ENCODE measurements at places on chromosomes 3 and 15.
A peak's percentile ranks its signal among the peaks of the same experiment; 100 is the strongest.

GRCh38 chr3:69385723-69386555 is at the start of gene FRMD4B:
FRMD4B (minus strand) TSS chr3:69386088; CDS start chr3:69385989, 99 bp downstream.
- DNase-seq, result peak; percentile 36

GRCh38 chr3:139120086-139121056 is 75.7 kb upstream of the PRR23C start:
- peak; percentile 17 for DNase-seq

GRCh38 chr15:41975669-41976068 is 3.3 kb upstream of the EHD4 start:
- no peak for DNase-seq

DNA sequence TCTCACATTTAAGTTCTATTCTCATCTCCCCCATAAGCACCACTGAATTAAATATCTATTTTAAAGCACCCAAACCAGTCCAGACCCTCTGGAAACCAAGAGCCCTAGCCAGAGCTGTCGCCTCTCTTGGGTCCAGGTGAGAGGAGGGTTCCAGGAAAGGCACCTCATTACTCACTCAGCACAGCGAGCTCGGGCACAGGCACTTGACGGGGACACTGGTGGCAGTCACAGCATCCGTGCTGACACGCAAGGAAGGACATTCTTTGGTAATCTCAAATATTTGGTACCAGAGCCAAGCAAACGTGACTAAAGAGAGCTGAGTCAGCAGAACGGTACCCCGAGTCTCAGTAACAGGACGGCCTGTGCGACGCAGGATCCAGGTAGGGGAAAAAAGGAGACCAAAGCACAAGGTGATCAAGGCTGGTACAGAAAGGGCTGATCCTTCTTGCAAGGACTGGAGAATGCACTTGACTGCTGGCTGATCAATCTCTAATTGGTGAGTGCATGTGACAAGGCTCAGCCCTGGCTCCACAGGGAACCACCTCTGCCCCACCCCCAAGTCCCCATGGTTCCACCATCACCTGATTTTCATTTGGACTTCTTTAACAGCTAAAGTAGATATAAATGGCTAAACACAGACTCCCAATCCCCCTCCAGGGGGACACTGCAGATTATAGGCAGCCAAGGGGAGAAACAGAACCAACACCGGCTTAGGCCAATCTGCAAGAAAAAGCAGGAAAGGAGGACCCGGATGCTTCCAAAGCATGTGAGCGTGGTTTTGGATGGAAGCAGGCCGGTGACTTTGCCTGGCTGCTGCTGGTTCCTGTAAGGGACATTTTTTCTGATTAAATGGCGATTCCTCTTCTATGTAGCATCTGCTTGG is 61.4 kb downstream of the CHCHD6 start:
- no peak for DNase-seq

- no peak for DNase-seq
These were observed 14.0 kb downstream of the PBRM1 start for GRCh38 chr3:52671676-52672075.

- DNase-seq, result peak; percentile 81
These were observed 34.8 kb downstream of the COMMD2 start for GRCh38 chr3:149717391-149718056.

GRCh38 chr15:38074029-38074428 is 139.6 kb downstream of the TMCO5A start:
- DNase-seq, result no peak

- DNase-seq, result no peak
These were observed 93.1 kb downstream of the TBC1D2B start for GRCh38 chr15:77984446-77984861.

GRCh38 chr3:192848371-192849233 is 69.1 kb downstream of the MB21D2 start:
- no peak for DNase-seq

- DNase-seq, result no peak
These were observed 39.6 kb upstream of the TRAK1 start for GRCh38 chr3:42051384-42052131.

DNA sequence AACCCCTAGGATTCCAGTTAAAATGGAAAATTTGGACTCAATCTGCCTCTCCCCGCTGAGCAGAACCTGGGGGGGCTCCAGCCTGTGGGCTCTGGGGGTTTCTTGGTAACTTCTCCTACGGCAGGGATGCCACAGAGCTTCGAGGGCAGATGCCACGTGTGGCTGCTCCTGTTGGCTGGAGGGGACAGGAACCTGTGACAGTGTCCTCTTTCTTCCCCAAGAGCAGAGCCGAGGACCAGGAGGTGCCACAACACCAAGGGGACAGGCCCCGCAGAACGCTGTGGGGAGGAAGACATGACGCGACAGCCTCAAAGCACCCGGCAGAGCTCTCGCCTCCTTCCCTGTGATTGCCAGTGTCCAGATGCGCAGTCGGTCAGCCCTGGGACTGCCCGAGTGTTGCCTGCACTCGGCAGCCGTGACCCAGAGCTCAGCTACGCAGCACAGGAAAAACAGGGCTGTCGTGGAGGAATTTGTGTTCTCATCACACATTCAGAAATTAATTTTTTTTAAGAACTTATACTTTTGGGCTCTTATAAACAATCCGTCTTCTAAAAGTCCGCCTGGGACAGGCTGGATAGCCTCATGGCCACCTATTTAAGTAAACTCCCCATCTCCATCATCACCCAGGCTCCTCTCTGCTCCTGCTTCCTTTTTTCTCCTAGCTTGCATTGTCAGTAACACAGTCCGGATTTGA is 131.9 kb upstream of the MEF2A start:
- no peak for DNase-seq

- no peak for DNase-seq
These were observed 41.5 kb downstream of the PCNP start for GRCh38 chr3:101615525-101615924.

- no peak for DNase-seq
These were observed 65.5 kb downstream of the SMAD3 start for GRCh38 chr15:67130673-67131601.

DNA sequence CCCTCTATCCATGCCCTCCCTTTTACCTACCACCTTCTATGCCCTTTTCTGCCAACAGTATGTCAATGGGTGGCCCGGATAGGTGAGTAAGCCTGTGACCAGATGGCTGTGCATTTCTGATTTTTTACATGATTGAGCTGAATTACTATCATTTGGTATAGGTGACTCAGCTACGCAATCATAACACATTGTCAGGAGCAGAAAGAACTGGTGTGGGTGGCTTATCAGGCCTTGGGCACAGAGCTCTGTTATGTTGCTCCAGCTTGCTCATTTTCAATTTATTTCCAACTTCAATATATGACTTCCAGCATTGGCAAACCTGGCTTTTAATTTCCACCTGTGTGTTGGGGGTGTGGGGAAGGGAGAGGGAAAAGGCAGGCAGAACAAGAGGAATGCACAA is 86.6 kb upstream of the AGBL1 start:
- no peak for DNase-seq

GRCh38 chr3:46717447-46718231 is at the start of gene PRSS50:
PRSS50 (minus strand) TSS chr3:46717869; CDS start chr3:46717824, 45 bp downstream.
- no peak for DNase-seq

DNA sequence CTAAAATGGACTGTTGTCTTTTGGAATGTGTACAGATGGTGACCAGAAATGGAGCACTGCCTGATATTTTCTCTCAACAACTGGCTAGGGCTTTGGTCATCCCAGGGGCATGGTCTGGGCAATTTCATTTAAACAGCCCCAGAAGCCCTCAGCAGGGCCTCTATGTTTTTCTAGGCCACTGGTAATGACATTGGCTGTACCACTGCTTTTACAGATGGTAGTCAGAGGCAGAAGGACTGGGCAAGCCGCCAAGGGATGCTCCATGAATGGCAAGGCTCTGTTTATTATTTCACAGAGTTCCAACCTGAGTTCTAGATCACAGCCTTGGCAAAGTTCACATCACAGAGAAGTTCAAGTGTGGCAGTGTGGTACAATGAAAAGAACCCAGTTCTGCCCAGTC is 37.0 kb upstream of the LMCD1 start:
- DNase-seq, result no peak

DNA sequence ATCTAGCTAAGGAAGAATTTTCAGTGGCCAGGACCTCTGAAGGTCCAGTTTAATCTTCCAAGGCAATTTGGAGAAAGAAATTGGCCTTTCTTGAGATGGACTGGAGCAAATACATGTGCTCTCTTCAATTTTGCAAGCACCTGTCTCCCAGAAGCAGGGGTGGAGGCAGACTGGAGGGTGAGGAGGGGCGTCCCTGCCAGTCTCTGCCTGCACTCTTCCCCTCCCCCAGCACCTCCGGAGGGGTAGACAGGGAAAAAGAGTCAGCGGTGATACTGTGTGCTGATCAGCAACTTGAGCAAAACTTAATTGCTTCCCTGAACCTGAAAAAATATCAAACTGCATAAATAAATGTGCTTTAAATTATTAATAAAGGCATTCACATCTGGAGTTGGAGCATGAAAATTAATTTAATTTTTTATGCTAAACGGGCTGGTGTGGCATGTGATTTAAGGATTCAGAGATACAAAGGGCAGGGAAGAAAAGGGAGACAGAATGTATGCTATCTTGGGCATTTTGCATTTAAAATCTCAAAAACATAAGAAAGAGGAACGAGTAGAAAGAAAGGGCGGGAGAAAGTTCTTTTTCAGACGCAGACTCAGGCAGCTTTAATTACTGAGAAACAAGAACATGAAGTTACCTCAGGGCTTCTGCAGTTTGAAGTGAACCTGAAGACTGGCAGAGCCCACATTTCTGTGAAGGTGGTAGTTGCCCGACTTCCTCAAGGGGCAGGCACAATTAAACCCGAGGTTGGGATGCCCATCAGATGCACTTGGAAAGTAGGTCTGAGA is 319.7 kb downstream of the UACA start:
- DNase-seq, result no peak

DNA sequence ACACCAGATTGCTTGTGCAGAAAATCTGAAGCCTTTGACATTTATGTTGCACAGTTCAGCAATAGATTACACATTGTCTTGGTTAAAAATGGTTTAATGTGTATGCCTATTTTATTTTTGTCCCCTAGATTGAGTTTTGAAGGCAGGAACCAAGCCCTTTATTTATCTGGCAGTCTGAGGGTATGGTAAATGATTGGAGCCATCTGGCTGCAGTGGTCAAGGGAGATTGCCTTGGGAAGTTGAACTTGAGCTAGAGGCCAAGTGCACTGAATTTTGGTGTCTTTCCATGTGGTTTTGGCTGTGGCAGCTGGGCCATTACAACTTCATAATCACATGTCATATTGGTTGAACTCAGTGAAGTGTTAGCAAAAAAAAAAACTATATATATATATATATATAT is 248.7 kb upstream of the C2CD4B start:
- DNase-seq, result no peak

DNA sequence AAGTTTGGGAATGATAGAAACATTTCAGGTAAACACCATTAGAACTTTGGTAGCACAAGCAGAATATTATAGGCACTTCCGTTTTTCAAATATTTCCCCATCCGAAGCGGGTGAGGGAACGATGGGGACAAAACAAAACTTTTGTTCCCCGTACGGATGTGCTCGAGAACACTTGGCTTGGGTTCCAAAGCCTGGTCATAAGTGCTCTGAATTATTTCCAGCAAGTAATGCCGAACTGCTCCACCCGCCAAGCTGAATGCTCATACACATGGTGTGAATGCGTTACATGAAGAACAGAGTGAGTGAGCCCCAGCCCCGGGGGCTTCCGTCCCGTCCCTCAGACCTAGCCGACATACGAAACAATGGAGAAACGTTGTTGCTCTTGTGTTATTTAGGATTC is 438.2 kb upstream of the ARRDC4 start:
- no peak for DNase-seq

- no peak for DNase-seq
These were observed 41.3 kb upstream of the TNFSF10 start for GRCh38 chr3:172564499-172564898.

DNA sequence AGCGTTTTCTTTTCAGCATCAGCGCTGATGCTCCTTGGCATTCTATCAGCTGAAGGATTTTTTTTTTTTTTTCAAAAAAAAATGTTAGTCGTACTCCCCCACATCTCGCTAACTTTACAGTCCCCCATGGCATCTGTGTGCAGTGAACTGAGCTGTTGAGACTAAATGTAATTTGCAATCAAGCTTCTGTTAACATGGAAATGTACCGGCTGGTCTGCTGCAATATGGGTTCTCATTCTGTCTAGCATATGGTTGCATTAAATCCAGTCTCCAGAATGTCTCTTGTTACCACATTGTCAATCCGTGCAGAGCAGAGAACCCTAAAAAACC is 32.2 kb upstream of the TPRG1 start:
- no peak for DNase-seq

DNA sequence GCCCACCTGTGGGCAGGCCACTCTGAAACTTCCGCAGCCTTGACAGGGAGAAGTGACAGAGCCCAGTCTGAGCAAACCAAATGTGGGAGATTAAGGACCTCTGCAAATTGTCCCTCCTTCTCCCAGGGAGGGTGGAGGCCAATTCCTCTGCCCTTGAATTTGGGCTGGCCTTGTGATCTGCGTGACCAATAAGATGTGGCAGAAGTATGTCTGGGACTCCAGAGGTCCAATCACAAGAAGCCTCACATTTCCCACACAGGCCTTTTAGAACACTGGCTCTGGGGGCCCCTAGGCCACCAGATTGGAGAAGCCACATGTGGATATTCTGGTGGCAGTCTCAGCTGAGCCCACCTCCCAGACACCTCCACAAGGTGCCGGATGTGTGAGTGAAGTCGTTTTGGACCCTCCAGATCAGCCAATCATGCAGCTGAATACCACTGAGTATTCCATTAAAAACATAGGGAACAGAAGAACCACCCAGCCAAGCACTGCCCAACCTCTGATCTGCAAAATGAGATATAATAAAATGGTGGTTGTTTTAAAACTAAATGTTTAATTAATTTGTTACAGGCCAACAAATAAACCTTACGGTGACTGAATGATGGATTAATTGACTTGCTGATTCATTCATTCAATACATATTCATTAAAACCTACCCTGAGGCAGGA is 150.3 kb downstream of the NUP210 start:
- no peak for DNase-seq

Measured in Kasumi-1 (cell line).